Ascending aorta (tissue), 2 donors: ENCODE measurements at places on chromosomes 1 and 21.

- DNase-seq, result no peak
Measured at GRCh38 chr1:40844079-40844478, 18.1 kb downstream of the CITED4 start.

DNA sequence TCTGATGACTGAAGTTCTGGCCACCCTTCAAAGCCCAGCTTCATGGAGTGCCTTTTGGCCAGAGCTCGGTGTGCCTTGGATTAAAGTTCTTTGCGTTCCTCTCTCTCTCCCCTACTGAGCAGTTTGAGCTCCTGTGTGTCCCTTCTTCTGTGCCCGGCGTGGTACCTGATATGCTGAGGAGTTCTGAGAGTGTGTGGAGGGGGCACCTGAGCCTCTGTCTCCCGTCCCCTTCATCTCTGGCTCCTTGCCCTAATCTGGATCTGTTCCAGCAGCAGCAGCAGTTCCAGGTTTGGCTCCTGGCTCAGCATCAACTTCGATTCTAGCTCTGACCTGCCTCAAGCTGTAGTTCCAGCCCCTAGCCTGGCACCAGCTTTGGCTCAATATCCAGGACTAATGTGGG, 25.1 kb upstream of the MYCL start:
- no peak for DNase-seq

DNA sequence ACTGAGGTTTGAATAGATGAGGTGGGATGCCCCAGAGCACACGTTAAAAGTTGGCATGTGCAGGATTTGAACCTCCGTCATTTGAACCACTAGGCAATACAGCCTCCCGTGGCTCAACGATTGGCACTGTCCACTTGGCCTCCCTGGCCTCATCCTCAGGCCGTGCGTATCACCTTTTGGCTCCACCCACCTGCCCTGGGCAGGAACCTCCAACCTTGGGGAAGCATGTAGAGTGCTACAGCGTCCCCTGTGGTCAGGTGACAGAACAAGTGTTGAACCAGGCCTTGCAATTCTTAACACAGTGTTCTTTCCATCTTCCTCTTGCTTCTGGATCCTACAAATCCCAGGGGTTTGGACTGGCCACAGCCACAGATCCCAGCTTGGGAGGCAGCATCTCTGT, 112.6 kb downstream of the PAX7 start:
- DNase-seq, result no peak

GRCh38 chr1:935751-936231, 12.1 kb downstream of the SAMD11 start:
- DNase-seq, result no peak

DNA sequence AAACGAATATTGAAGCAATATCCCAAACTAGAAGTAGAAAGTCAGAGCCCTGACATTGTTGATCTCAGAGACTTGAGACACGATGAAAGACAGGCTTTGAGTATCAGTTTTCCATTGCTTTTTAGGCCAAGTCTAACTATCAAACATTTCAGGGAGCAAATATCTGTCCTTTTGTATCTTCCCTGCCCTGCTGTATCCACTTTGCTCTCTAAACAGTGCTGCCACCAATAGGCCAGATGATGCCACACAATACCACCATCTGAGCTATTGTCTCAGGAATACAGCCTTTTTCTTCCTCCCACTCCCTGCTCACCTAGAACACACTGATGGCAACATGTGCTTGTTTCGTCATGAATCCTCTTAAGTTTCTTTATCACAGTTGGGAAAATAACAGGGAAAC, 62.6 kb upstream of the SPAG17 start:
- no peak for DNase-seq

GRCh38 chr1:236149003-236149595, 6.8 kb downstream of the GPR137B start:
- no peak for DNase-seq

GRCh38 chr1:14741082-14741481, 142.6 kb downstream of the KAZN start:
- no peak for DNase-seq

- DNase-seq, result no peak
Measured at GRCh38 chr1:233010146-233010545, 59.7 kb downstream of the NTPCR start.

DNA sequence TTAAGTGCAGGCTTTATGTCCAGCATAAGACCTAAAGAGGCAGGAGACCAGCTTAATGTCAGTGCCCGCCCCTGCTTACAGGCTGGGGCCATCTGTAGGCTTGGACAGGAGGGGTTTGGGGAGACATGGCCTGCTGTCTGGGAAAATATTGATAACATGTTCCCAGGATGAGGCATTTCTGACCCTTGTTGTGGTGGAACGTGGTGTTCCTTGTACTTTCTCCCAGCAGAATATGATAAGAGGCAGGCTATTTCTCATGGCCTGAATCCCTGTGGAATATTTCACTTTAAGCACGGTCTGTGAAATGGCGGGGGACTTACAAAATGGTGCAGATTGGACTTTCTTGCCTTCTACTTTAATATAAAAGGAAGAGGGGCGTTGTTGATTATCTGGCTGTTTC, 41.9 kb upstream of the PLA2G5 start:
- no peak for DNase-seq

- no peak for DNase-seq
Measured at GRCh38 chr1:241507189-241507863, 12.2 kb downstream of the FH start.

GRCh38 chr1:175845338-175845737, 101.9 kb upstream of the TNR start:
- no peak for DNase-seq

GRCh38 chr1:178684542-178685000, 40.5 kb upstream of the RALGPS2 start:
- DNase-seq, result no peak

DNA sequence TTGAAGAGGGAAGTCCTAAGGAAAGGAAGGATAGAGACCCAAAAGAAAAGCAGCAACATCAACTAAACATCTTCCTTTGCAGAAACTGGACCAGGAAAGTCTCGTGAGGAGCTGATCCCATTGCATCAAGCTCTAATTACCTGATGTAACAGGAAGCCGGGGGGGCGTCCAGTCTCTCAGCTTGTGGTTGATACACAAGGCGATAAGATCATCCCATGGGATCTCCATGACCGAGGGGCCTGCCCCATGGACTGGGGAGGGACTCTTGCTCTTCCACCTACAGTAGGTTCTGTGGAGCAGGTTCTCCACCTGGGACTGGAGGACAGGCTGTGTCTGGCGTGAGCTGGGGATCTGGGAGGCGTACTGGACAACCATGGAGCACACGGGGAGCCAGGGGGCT, 14.8 kb upstream of the LSS start:
- DNase-seq, result no peak

GRCh38 chr1:162107911-162108310, 38.4 kb downstream of the NOS1AP start:
- DNase-seq, result no peak

- DNase-seq, result no peak
Measured at GRCh38 chr1:34688006-34688741, 66.7 kb upstream of the GJB5 start.

- no peak for DNase-seq
Measured at GRCh38 chr21:41562101-41563000, 54.4 kb upstream of the TMPRSS2 start.

DNA sequence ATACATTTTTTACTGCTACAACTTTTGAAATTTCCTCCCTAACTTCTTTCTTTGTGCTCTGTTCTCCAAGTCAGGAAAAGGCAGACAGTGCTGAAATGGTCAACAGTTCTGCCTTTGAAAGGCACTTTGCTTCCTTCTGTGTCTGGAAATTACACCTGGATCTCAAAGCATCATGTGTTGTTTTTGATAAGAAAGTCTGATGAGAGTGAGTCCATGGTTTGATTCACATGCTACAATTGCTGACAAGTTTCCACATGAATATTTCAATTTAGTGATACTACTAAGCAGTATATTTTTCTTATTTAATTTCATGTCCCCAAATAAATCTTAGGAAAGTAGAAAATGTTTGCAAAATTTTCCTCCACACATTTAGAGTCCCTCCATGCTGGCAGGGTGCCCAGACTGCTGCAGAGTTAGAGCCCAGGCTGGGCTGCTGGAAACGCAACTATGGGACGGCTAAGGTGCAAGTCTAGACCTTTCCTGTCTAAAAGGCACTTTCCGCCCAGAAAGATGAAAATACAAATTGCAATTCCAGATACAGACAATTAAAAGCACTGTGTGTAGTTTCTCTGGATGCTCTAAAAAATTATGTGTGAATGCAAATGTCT, 96.6 kb upstream of the RUNX1 start:
- DNase-seq, result no peak

DNA sequence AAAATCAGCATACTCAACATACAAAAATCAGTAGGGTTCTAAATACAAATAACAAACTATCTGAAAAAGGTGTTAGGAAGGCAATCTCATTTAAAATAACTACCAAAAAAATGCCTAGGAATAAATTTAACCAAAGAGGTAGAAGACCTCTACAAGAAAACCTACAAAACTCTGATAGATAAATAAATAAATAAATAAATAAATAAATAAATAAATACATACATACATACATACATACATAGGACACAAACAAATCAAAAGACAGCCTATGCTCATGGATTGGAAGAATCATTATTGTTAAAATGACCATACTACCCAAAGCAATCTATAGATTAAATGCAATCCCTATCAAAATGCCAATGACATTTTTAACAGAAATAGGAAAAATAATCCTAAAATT, 194.7 kb downstream of the BARHL2 start:
- no peak for DNase-seq

DNA sequence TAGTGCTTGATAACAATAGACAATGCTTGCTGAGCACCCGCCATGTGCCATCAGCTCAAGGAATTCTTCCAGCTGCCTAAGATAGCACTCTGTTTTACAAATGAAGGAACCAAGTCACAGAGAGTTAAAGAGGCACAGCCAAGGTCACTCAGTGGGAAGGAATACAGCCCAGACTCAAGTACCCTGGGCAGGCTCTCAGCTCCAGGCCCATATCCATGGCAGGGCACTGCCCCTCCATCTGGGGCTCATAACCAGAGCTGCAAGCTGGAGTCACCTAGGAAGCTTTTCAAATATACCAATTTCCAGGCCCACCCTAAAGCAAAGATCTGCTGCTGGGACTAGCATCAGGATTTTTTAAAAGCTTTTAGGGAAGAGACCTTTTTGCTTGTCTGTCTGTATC, 1.6 kb downstream of the CLEC20A start:
- DNase-seq, result no peak

- DNase-seq, result no peak
Measured at GRCh38 chr1:168235937-168236336, 10.1 kb downstream of the SFT2D2 start.

DNA sequence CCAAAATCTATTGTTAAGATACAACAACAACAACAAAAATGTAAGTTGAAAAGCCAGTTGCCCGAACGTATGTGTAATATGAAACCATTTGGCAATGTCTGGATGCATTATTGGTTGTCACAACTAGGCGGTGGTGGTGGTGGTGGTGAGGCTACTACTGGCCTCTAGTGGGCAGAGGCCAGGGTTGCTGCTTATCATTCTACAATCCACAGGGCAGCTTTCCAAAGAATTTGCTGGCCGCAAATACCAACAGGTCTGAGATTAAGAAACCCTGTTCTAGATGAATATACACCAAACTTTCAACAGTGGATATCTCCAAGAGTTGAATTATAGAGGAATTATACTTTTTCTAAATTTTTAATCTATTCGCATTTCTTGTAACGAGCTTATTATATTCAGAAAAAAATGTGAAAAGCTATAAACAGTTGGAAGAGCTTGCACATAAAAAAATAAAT, 26.8 kb upstream of the ZNF697 start:
- no peak for DNase-seq

DNA sequence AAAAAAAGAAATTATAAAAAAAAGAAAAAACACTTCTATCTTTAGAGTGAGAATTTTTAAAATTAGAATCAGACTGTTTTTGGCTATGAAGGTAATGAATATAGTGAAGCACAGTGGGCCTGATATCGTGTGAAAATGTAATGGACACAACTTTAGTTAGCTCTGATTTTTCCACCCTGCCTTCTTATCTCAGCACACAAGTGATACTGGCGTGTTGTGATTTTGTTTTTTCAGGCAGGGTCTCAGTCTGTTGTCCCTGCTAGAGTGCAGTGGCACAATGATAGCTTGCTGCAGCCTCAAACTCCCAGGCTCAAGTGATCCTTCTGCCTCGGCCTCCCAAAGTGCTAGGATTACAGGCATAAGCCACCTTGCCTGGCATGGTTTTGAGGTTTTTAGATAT, 22.3 kb downstream of the MACF1 start:
- DNase-seq, result no peak

- no peak for DNase-seq
Measured at GRCh38 chr1:23756676-23757075, 13.4 kb downstream of the ELOA start.

- DNase-seq, result no peak
Measured at GRCh38 chr1:50080904-50081586, 27.7 kb upstream of the ELAVL4 start.

GRCh38 chr1:179142889-179143299, 61.0 kb downstream of the TOR3A start:
- DNase-seq, result no peak

DNA sequence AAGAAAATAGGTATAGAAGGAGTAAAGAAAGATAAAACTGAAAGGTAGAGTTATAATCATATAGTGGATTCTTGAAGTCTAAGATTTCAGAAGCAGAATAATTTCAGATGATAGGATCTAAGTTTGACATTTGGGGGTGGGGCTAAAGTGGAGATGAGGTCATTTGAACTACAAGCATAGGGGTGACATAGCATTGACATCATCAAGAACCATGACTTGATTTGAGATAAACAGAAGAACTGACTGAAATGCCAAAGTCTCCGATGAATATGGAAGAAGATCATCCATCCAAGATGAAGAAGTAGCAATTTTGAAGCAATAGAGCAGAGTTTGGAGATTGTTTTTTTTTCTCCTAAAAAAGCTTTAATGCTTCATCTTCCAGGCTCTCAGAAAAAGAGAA, 122.3 kb downstream of the MACF1 start:
- no peak for DNase-seq

DNA sequence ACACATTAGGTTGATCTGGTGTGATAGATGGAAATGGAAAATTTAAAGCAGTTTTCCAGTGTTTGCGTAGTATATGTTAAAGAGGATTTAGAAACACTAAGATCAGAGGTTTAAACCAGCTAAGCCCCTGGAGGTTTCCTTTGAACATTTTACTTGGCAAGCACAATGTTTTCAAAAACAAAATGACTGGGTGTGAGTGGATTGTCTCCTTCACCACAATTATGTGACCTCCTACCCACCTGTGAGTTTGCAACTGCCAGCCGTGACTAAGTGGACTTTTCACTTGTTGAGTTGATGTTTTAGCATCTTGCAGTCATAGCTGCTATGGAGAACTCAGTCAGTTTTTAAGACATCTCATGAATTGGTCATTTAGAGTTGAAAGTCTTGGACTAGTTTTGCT, 4.7 kb downstream of the CCDC190 start:
- DNase-seq, result no peak

- DNase-seq, result no peak
Measured at GRCh38 chr21:33751120-33751519, 108.8 kb downstream of the ITSN1 start.
